ENCODE measurements at places on chromosomes 13 and 19.

GRCh38 chr19:27905074-27905473 lies 1307.9 kb downstream of the UQCRFS1 start:
- DNase-seq, result no peak

- DNase-seq, result no peak
Observed at GRCh38 chr19:57709616-57710015, 612 bp upstream of the ZNF154 start.

DNA sequence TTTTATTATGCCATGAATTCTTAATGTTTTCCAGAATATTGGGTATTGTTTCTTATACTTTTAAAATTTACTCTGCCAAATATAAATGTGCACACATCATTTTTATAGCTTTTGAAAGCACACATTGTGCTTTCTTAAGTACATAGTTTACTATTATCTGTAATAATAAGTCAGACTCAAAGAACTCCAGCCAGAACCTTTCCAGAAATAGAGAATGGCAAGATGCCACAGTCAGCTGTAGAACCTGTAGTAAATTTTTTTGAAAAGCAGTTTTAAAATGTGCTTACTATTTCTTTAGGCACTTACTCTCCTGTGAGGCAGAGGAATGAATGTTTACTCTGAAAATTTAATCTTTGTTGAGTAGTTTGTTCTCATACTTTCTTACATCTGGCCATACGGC lies 1287.1 kb downstream of the PCDH9 start:
- no peak for DNase-seq

- DNase-seq, result no peak
Observed at GRCh38 chr19:34393031-34393430, 11.2 kb upstream of the PDCD2L start.

GRCh38 chr13:87554045-87554444 lies 117.1 kb upstream of the SLITRK5 start:
- no peak for DNase-seq

DNA sequence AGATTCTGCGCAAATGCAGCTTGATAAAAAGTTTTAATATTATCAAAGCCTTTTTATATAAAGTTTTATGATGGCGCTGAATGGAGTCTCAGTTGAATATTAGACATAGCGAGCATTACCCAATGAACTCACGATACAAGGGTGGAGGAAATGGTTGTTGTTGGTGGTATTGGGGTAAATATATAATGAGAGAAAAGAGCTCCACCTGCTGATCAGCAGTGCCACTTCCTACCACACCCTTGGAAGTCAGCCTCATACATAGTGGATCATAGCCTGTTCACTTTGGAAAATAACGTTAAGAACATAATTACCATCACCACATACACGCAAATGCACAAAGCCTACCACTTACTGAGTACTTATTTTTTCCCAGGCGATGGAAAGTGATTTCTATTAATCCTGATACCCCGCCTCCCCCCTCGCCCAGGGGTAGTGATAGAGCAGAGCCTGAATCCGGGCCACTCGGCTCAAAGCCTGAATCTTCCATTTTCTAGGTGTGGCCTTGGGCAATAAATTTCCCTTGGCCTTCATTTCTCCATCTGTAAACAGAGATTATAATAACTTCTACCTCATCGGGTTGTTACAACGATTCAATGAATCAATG lies 358.3 kb downstream of the KLF5 start:
- DNase-seq, result no peak

GRCh38 chr19:14160017-14160703 lies 23.8 kb upstream of the ASF1B start:
- DNase-seq, result no peak

DNA sequence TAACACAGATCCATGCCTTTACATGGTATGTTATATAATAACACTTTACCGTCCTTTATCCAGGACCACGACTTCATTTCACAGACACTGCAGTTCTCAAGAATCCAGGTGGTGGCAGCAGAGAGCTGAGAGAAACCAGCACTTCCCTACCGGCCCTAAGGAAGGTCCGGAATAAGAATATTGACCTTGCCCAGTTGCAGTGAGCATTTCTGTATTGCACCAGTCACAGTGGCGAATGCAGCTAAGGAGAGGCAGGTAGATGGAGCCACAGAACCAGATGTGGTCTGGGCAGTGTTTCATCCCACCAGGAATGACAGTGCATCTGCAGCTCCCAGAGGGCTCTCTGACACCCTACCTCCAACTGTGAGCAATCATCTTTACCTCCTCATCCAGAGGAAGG lies 44.6 kb downstream of the ZNF787 start:
- peak; percentile 71 for DNase-seq

- DNase-seq, result no peak
Observed at GRCh38 chr13:27842571-27842970, 50.3 kb downstream of the GSX1 start.

DNA sequence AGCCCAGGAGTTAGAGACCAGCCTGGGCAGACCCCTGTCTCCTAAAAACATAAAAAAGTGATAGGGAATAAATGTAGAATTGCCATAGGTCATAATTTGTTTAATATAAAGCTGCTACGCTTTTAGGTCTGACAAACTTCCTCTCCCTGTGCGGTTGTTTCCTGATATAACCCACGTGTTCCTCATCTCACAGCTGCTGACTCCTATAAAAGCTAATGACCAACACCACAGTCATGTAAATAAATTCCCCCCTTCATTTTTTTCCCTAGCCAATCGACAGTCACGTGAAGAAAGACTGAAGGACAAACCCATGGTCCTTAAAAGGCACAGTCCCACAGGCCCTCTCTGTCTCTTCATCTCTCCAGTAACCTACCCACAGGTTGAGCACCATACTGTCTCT lies 27.5 kb downstream of the ZNF266 start:
- DNase-seq, result no peak

DNA sequence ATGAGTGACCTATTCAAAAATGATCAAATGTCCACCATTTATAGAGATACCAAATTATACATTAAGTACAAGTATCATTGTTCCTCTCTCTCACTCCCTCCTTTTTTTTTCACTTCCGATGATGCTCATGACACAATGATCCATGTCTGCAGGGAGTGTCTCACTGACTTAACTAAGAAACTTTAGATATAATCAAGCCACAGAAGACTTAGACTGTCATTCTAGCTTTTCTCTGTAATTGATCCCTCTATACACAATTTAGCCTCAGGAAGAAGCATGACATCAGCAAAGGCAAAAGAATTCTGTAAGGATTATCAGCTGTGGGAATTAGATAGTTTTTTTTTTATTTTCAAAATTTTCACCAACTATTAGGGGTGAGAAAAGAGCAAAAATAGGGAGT lies 734.9 kb upstream of the PCDH9 start:
- DNase-seq, result no peak

- no peak for DNase-seq
Observed at GRCh38 chr13:101325423-101325822, 90.9 kb downstream of the NALCN start.

DNA sequence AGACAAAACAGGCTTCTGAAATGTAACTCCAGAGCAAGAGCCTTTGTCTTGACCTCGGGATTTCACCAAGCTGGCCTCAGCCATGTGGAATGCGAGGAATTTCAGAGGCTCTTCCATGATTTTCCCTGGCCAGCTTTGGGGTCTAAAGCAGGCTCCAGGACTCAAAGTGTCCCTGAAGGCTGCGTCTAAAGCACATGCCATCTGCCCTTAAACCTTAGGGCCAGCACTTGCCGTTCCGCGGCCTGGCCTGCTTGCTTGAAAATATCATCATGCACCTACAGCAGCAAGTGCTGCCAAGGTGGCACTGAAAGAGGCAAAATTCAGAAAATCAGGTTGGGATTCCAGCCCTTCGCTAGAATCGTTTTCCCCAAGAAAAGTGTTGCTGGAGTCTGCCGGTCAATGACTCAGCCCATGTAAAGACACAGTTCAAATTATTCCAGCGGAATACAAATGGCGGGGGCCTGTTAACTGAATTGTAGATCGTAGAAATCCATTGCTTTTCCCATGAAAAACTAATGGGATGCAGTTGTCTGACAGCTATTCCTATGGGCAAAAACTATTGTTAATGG lies 105.7 kb upstream of the RAP2A start:
- DNase-seq, result peak; percentile 35

DNA sequence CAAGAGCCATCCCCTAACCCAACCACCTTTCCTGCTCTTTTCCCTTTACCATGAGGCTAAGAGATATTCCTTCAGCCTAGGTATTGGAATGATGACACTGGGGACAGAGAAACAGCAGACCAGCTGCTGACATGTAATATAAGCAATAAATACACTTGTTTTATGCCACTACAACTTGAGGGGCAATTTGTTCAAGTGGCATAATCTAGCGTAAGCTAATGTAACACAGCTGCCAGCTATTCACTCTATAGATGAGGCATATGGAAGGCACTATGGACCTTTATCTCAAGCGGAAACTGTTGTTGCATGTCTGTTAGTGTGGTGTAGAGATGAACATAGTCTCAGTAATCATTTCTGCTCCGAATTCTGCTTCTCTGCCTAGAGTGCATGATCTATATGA lies 111.1 kb downstream of the STARD13 start:
- no peak for DNase-seq

DNA sequence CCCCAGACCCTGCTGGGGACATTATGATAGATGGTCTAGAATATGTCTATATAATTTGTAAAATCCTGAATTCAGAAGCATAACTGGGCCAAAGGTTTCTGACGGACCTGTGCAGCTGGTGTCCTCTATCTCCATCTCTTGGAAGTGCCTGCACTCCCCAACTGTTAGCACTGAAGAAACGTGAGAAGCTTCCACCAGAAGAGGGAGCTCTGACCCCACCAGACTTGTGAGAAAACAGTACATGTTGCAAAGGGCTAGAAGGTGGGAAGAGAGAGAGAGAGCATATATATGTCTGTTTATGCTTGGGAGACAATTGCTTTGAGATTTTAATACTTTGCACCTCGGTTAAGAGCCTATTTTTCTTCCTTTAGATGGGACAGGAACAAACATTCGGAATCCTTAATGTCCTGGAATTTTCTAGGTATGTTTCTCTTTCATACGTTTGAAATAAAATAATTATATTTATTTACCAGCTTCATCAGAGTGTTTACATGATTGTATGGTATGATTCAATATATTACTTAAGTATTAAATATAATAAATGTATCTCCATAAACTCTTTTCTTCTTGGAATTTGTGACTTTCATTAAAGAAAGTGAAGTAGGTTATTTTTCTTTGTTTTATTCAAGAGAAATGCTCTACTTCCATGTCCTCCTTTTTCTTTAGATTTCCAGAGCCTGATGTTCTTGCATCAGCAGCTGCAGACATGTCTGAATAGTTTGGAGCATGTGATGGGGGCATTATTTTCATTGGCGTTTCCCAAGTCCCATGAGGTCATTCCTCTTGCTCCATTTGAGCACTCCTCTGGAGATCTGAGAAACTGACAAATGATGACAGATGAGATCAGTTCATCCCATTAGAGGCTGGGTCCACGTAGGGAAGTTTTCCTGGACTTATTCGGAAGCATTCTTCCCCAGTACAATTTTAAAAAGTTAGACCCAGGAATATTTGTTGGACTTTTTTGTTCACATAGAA lies 202.9 kb downstream of the ATP8A2 start:
- DNase-seq, result peak; percentile 86

- DNase-seq, result no peak
Observed at GRCh38 chr13:113544896-113545295, 39.7 kb upstream of the TFDP1 start.
